ENCODE measurements at places on chromosomes 3 and 15.
A peak's percentile ranks its signal among the peaks of the same experiment; 100 is the strongest.

GRCh38 chr15:50232791-50233190, 32.7 kb downstream of the HDC start:
- no peak for DNase-seq

DNA sequence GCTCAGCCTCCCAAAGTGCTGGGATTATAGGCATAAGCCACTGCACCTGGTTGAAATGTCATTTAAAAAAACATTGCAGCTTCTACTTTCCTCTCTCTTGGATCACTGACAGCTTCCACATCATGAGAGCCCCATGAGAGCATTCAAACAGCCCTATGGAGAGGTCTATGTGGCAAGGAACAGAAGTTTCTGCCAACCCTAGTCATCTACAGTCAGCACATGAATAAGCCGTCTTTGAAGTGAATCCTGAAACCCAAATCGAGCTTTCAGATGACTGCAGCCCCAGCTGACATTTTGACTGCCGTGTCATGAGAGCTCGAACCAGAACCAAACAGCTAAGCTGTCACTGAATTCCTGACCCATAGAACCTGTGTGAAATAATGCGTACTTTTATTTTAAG, 39.8 kb downstream of the CD200R1L start:
- DNase-seq = no peak

DNA sequence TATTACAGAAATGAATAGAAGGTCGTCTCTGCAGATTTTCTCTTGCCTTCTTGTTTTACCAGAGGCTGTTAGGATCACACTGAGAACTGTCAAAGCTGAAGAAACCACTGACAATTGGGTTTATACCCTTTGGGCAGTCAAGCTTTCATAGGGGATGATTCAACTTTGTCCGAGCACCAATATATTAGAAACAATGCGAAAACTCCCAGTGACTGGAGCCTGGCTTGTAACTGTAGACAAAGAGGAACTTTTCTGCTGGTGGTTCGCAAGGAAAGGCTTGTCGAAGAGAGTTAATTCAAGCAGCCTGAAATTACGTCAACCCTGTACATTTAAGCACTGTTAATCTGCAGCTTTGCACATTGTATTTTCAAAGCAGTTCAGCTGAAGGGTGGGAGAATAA, 193.2 kb upstream of the ZNF385D start:
- DNase-seq = no peak

- DNase-seq = no peak
Measured at GRCh38 chr3:156339491-156339890, 215.4 kb downstream of the SSR3 start.

DNA sequence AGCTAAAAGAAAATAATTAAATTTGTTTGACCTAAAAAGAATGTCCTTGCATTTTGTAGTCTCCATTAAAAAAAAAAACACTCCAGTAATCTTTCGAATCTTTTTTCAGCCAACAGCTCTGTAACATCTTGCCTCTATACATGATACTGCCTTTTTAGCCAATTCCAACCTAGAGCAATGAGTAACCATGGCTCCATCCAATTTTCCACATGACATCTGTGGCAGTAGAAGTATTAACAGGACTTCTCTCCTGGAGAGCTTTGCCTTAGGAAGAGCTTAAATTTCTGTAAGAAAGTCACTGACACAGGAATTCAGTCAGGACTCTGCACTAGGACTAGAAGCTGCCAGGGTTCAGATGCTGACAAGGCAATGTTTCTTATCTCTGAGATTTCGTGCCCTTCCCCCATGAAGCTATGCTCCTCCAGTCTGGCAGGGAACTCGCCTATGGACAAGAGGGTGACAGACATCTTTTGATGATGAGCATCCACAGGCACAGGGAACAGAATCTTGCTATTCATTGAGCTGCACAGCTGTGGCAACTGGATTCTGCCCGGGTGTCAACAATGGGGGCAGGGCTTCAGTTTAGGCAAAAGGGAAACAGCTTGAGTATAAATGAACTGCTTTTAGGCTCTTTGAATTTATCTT, 81.8 kb downstream of the ALCAM start:
- DNase-seq = no peak

DNA sequence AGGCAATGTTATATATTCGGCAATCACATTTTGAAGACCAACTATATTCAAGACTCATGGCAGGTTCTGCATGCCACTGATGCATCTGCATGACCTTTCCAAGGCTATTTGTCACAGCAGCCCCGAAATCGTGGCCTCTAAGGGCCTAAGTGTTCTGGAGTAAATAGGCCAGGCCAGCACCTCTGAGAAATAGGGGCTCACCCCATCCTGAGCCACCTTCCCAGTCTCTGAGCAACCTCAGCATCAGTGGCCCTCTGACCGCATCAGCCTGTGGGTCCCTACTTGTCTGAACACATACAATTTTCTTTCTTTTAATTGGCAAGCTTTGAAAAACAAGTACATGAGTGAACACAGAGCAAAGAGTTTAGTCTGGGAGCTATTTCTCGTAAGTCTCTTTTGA, 45.9 kb upstream of the THBS1 start:
- DNase-seq = no peak

DNA sequence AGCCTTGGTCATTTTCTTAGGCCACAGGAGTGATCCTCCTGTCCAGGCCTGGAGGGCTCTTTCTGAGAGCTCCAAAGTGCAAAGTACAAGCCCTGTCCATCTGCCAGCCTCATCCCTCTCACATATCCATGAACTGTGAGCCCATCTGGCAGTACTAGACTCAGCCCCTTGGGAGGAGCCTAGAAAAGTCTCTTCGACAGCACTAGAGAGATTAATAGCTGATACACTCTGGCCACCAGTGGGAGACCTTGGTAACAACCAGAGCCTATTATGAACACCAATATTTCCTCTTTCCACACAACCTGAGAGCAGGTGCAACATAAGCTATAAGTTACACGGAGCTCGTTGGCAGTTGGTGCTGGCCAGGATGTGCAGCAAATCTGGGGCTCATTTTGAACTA, 59.5 kb upstream of the DCLK3 start:
- DNase-seq = no peak

GRCh38 chr3:23333633-23334032, 130.5 kb downstream of the UBE2E2 start:
- no peak for DNase-seq

GRCh38 chr3:65098400-65098799, 410.6 kb upstream of the ADAMTS9 start:
- DNase-seq = no peak

GRCh38 chr15:33839540-33839939, 128.8 kb upstream of the CHRM5 start:
- no peak for DNase-seq

DNA sequence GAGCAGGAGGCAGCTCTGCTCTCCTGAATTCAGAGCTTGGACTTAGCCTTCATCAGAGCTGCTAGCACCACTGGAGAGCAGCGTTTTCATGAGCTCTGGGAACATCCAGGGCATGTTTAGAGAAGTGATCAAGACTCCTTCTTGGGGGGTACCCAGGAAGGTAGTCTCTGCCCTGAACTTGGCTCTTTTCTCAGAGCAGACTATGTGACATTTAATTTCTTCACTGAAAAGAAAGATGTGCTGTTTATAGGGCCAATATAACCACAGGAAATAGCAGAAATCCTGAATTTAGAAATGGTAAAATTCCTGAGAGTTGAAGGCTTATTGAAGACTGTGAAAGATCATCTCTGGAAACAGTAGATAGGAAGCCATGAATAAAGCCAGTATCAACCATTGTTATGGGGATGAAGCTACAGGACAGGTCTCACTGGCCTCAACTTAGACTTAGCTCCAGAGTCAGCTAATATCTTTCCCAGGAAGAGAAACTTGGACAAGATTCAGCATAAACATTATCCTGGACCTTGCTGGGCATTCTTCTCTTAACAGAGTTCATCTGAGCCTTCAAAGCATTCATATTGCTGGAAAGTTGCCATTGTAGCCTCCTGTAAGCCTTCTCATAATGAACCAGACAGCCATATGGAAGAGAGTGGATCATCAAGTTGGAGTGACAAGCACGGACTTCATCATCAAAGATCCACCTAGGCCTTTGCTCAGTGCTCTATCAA, 386.6 kb upstream of the THBS1 start:
- DNase-seq = no peak

- no peak for DNase-seq
Measured at GRCh38 chr3:120678331-120678947, 3.6 kb downstream of the HGD start.

GRCh38 chr3:46812237-46812791, 50.9 kb downstream of the MYL3 start:
- peak; percentile 46 for DNase-seq

Measured in stimulated activated CD8-positive, alpha-beta memory T cell treated with anti-CD3 and anti-CD28 coated beads, Interleukin-4, amount 100 ng/mL, for 1 hour (primary cell).